ENCODE measurements at places on chromosomes 2 and 18.

DNA sequence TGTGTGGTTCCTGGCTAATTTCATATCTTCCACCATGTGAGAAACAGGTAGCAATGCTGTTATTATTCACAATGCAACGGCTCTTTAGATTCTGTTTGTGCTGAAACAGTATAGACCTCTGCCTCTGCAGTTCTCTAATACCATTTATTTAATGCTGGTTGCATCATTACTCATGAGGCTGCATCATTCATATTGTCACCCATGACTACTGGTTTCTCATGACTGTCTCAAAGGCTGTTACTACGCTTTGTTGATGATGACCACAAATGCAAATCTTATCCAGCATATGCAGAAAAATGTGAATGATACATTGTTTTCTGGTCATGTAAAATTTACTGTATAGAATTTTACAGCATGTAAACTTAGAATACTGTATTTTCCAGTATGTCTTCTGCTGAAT, 22.5 kb downstream of the CAVIN2 start:
- peak; percentile 21 for DNase-seq

GRCh38 chr2:23469142-23469540, 84.2 kb downstream of the KLHL29 start:
- DNase-seq: no peak

DNA sequence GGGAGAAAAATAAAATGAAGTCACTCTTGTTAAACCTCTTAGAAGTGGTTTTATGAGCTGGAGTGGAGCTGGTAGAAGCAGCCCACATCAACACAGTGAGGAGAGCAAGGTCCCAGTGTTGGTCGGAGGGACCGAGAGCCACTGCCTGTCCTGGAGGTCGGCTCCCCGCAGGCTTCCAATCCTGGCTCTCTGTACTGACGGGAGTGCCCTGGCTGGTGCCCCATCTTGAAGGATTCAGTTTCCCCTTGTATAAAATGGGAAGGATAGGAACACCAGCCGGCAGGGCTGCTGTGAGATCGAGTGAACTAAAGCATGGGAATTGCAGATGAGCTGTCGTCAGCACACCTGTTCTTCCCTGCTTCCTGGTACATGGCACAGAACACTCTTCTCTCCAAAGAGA, 104.3 kb upstream of the ID2 start:
- no peak for DNase-seq

DNA sequence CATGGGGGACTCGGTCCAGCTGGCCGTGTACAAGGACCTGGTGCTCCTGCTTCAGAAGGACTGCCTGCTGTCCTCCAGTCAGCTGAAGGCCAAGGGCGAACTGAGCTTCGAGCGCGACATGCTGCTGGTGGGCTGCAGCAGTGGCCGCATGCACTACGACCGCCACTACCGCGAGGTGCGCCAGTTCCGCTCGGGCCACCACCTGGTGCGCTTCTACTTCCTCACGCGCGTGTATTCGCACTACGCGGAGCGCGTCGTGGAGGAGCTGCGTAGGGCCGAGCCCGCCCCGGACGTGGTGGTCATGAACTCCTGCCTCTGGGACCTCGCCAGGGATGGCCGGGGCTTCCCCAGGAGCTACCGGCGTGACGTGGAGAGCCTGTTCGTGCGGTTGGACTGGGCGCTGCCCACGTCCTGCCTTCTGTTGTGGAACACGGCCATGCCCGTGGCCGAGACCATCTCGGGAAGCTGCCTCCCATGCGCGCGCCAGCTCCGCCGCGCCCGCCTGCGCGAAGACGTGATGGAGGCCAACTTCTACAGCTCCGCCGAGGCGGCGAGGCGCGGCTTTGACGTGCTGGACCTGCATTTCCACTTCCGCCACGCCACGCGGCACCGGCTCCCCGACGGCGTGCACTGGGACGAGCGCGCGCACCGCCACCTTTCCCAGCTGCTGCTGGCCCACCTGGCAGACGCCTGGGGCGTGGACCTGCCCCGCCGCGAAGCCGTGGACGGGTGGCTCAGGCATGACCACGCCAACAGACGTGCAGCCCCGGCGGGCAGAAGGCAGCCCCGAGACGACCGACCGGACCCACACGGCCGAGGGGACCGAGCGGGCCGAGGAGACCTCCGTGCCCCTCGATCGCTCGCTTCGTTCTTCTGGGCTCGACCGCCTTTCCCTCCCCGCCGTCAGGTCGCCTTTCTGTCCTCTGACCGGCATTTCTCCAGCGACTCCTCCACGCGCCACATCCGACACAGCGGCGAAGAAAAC, 293.9 kb upstream of the ERBB4 start:
- DNase-seq: no peak

DNA sequence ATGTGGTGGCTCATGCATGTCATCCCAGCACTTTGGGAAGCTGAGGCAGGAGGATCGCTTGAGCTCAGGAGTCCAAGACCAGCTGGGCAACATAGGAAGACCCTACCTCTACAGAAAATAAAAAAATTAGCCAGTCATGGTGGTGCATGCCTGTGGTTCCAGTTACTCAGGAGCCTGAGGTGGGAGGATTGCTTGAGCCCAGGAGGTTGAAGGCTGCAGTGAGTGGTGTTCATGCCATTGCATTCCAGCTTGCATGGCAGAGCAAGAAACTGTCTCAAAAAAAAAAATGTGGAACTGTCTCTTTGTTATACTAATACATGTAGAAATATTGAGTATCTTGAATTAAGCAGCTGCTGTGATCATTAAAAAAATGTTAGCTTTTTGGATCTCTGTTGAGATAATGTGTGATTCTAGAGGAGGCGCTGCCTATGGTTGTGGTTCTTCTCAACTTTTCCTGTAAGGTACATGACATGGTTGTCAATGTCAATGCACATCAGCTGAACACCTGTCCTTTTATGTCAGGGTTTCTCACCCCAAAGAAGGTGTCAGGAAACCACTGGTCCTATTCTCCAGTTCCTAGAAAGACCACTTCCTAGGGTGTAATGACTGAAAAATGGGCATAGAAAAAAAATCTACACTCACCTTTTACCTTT, 34.7 kb upstream of the IL1RL1 start:
- no peak for DNase-seq

GRCh38 chr2:240555541-240556250, 2.1 kb downstream of the ANKMY1 start:
- no peak for DNase-seq

DNA sequence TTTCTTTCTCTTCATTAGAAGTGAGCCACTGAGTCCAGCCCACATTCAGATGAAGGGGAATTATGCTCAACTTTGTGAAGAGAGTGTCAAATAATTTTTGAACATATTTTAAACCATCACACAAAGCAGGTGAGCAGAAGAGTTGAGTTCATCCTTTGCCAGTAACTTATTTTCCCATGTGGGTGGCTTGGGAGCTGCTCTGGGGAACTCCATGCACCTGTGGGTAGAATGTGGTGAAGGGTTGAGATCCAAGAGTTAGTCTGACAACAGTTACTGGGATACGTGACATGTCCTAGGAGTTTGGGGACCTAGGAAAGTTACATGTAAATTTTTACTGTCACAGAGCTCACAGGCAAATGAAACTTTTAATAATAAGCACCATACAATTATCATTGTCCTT, 21.6 kb downstream of the MAPK4 start:
- DNase-seq: no peak

GRCh38 chr18:13436576-13436975, 218.0 kb downstream of the LDLRAD4 start:
- no peak for DNase-seq

- no peak for DNase-seq
Measured at GRCh38 chr2:232817756-232818155, 41.4 kb upstream of the KCNJ13 start.

DNA sequence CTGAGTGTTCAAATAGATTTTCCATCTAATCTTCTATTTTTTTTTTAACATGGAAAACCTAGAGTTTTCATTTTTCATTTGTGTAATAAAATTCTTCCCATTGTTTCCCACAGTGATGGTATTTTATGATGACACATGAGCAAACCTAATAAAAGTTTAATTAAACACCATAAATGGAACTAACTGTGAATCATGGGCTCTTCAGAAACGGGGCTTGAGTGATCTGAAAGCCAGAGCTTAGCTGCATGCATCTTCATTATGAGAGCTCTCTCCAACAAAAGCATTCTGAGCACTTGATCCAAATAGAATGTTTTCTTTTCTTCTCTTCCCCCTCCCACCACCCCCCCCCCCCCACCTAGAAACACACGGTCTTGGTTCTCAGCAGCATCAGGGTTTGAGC, 82.1 kb upstream of the REV1 start:
- DNase-seq: no peak

- DNase-seq: no peak
Measured at GRCh38 chr2:76274676-76275075, 564.0 kb upstream of the GCFC2 start.

DNA sequence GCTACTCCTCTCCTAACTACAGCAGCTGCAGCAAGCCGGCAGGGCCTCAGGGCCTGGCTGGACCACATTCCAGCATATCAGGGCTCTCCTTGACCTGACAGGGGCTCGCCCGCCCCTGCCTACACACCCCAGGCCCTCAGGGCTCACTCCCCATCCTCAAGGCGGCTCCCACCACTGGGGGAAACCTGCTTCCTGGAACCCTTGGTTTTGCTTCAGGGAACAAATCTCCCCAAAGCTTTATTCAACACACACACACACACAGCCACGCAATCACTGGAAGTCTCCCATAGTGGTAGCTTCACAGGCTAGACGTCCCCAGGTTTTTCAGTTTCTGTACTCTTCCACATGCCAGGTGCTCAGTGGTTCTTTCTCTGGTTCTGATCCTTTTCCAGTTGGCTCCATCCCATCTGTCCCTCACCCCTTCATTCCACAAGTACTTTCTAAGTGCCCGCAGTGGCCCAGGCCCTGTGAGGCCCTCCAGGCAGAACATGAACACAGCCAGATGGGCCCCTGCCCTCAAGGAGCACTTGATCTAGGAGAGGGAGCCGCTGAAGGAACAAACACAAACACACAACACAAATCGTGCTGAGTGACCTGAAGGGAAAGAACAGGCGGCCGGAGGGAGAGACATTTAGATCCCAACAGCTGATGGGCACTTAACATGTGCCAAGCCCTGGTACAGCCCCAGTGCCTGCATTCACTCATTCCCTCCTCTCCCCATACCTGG, 51.1 kb downstream of the TNS1 start:
- no peak for DNase-seq

GRCh38 chr2:123463886-123464285, 561.2 kb upstream of the CNTNAP5 start:
- no peak for DNase-seq

GRCh38 chr2:230326453-230327417, at the start of gene SP140L:
Gene SP140L, plus strand, starts transcription at chr2:230327193. Its CDS starts 77 bp downstream, at chr2:230327270.
- DNase-seq: peak; percentile 84

DNA sequence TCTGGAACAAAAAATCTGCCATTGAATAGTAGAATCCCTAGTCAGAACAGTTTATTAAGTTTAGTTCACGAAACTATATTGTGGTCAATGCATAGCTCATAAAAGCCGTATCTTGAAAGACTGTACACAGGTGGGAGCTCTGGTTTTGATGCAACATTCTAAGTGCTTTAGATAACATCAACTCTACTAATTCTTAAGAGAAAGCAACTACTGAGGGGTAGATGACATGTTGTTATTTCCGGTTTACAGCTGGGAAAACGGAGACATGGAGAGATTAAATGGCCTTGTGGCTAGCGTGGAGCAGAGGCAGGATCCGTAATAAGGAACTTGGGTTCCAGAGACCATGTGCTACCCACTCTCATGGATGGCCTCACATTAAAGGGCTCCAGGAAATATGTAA, 4.2 kb upstream of the ITGA6 start:
- DNase-seq: no peak

- no peak for DNase-seq
Measured at GRCh38 chr2:72131916-72132841, 15.5 kb downstream of the CYP26B1 start.

DNA sequence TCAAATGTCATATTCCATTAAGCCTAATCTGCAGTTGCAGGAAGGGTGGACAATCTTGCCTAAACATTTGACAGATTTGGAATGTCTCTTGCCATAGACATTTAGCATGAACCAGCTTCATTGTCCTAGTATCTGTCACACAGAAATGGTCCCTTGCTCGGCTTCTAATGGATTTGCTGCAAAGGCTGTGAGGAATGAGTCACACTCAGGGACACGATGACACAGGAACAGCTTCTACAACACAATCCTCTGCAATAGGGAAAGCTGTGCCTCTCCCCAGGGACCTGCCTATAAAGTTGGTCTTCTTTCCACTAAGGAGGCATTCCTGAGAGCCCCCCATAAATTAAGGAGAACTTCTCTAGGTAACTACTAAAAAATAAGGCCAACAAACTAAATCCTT, 155.1 kb upstream of the L3MBTL4 start:
- no peak for DNase-seq

- no peak for DNase-seq
Measured at GRCh38 chr2:144213797-144214196, 306.1 kb downstream of the ZEB2 start.

GRCh38 chr2:219491278-219491963, 7.3 kb upstream of the GMPPA start:
- no peak for DNase-seq

DNA sequence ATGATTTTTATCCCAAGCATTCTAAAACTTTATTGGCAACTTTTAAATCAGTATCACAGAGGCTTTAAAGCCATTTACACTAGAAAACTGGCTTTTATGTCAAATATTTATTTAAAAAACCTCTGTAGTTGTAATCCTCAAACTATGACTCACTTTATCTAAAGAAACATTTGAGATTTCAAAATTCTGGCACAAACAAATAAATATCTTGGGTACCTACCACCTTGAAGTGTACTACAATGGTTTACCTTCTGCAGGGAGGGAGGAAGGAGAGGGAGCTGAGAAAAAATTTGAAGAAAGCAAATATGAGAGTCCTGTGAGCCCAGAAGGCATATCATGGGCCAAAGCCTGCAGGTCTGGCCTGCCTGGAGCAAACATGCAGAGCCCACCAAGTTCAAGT, 155.6 kb downstream of the NCKAP5 start:
- no peak for DNase-seq

- no peak for DNase-seq
Measured at GRCh38 chr2:200667413-200667812, 81.6 kb downstream of the AOX1 start.

DNA sequence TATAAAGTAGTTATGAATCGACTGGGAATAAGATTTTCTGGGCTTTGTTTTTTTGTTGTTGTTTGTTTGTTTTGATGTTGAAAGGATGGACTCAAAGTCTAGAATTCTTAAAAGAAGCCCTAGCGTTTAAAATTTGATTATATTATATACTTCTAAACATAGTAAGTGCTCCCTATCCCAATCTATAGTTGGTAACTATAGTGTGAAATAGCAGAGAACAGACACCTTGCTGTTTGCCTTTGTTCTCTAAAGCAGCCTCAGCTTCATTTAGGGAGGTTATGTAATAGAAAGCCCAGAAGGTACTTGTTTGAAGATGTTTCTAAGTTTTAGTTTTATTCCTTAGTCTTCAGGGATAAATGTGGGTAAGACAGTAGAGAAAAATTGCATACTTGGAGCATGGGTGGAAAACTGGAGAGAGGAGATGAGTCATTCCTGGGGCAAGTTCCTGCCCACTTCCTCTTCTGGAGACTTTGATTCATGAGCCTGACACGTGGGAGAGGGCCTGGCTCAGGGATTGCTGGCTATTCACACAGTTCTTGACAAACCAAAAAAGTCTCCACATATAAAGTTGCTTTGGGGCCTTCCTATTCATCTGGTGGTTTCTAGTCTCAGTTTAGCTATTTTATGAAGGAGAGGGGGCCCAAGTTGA, 131.9 kb downstream of the MYO1B start:
- peak; percentile 93 for DNase-seq

Measured in IMR-90 (cell line).